ENCODE measurements at places on chromosomes 12 and 14.
A peak's percentile ranks its signal among the peaks of the same experiment; 100 is the strongest.

GRCh38 chr12:100141666-100141997 is 1.0 kb downstream of the BLTP3B start:
- DNase-seq: peak; percentile 21

DNA sequence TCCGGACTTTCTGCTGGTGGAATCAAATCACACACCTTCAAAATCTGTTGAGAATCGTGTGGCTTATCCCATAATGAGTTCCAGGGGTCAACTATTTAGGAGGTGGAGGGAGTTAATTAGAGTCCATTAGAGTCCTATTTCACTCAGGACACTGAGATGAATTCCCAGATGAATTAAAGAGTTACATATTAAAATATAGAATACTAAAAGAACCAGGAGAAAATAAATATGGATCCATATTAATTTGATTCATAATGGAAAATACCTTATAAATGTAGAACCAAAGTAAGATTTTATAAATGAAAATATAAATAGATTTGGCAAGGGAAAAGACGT is 44.6 kb upstream of the C14orf132 start:
- no peak for DNase-seq

DNA sequence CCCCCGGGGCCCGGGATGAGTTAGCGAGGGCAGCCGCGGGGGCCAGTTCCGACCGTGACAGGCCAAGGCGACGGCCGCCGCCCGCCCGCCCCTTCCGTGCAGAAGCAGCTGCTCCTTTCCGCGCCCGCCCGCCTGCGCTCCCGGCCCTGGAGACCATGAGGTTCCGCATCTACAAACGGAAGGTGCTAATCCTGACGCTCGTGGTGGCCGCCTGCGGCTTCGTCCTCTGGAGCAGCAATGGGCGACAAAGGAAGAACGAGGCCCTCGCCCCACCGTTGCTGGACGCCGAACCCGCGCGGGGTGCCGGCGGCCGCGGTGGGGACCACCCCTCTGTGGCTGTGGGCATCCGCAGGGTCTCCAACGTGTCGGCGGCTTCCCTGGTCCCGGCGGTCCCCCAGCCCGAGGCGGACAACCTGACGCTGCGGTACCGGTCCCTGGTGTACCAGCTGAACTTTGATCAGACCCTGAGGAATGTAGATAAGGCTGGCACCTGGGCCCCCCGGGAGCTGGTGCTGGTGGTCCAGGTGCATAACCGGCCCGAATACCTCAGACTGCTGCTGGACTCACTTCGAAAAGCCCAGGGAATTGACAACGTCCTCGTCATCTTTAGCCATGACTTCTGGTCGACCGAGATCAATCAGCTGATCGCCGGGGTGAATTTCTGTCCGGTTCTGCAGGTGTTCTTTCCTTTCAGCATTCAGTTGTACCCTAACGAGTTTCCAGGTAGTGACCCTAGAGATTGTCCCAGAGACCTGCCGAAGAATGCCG is 699 bp downstream of the MGAT2 start:
- DNase-seq: no peak

DNA sequence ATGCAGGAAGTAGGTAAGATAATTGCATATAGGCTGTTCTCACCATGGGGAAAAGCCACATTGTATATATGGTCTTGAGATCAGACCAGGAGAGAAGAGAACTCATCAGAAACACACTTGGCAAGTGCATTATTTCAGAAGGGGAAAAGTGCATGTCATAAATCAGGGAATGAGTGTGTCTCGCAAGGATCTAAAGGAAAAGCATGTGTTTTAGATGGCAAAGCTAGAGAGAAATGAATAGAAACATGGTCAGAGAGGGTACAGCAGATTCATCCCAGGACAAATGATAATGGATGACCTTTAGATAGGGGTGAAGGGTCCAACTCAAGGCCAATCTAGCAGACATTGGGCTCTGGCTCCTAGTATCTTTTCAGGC is 230.2 kb upstream of the NAV3 start:
- no peak for DNase-seq

GRCh38 chr14:74459976-74460375 is 33.1 kb downstream of the NPC2 start:
- DNase-seq: no peak

DNA sequence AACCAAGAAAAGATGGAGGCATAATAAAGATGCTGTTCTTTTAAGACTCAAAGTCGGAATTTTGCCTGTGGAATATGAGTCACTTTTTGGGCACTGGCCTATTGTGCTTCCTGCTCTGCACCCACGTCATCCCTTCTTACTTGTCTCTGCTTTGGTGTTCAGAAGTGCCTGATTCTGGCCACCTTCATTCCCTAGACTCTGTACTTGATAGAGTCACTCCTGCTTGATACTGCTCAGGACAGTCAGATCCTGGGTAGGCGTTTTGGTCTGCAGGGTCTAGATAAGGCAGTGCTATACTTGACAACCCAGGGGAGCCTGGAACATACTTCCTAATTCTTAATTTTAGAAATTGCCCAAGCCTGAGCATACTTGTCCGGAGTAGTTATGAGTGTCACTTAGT is 1.9 kb downstream of the LRRK2 start:
- DNase-seq: peak; percentile 36

DNA sequence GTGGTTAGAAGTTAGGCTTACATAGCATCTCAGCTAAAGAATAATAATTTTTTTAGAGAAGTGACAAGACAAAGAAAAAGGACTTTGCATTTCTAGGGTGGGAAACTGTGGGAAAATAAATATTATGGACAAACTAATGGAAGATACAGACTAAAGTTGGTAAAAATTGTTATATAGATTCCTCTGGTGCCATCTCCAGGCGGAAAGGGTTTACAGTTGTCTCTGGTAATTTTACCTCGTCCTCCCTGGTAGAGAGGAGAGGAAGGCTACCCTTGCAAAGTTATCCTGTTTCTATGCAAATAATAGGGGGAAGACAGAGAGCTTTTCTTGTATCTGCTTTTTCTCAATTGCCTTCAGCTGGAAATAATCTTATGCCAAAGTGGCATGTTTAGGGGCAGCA is 5.2 kb downstream of the OR11G2 start:
- no peak for DNase-seq

DNA sequence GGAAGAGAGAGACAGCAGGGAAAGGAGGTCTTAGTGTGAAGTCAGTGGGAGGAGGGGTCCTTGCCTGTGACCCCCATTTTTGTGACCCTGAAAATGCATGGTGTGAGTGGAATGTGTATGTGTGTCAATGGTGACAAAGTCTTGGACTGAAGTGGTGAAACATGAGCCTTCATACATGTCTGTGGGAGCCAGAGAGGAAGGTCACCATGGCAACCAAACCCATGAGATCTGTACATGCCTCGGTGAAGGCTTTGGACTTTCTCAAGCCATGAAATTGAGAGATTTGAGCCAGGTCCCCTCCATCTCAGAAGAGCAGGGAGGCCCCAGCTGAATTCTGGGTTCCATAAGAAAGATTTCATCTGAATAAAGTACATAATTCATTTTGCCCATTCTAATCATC is 108.7 kb downstream of the TTC8 start:
- no peak for DNase-seq

GRCh38 chr12:128829861-128830504 is 6.2 kb upstream of the SLC15A4 start:
- DNase-seq: no peak

DNA sequence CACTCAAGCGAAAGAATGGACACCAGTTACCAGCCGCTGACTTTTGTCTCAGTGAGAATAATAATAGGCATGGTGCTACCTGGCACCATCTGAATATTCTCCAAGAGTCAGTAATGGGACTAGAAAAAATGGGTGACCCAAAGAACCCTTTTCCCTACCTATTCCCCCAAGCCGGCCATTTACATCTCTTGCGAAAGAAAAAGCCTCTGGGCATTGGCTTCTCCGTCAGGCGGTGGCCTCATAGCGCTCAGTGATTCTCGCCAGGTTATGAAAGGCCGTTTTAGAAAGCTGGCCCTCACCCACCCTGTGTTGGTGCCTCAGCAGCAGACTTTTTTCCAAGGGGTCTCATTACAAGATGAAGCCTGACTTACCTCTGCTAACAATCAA is 523 bp upstream of the SLC6A15 start:
- no peak for DNase-seq

GRCh38 chr14:94424371-94424770 is 28.2 kb downstream of the SERPINA11 start:
- no peak for DNase-seq

DNA sequence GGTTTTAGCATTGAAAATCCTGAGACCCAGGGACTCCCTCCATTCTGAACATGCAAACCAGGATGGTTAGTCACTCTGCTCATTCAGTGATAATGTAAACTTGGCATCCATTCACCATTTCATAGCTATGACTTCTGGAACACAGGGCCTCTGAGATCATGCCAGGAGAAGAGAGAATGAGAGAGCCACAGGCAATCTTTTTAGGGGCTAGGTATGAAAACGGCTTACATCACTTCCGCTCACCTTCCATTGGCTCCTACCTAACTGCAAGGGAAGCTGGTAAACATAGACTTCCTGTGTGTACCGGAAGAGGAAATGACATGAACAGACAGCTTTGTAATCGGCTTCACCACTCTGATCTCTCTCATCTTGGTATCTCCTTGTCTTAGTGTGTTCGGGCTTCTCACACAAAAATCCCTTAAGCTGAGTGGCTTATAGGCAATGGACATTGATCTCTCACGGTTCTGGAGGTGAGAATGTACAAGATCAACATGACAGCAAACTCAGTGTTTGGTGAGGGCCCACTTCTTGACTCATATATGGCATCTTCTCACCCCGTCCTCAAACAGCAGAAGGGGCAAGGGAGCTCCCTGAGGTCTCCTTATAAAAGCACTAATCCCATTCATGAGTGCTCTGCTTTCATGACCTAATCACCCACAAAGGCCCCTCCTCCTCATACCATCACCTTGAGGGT is 465.9 kb upstream of the TBX3 start:
- DNase-seq: peak; percentile 57

DNA sequence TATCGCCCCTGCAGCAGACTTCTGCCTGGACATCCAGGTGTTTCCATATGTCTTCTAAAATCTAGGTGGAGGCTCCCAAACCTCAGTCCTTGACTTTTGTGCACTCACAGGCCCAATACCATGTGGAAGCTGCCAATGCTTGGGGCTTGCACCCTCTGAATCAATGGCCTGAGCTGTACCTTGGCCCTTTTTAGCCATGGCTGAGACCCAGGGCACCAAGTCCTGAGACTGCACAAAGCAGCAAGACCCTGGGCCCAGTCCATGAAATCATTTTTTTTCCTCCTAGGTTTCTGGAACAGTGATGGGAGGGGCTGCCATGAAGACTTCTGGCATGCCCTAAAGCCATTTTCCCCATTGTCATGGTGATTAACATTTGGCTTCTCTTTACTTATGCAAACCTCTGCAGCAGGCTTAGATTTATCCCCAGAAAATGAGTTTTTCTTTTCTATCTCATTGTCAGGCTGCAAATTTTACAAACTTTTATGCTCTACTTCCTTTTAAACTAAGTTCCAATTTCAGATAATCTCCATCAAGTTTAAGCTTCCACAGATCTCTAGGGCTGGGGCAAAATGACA is 1445.8 kb upstream of the FLRT2 start:
- DNase-seq: no peak

GRCh38 chr14:72000907-72001306 is 68.7 kb downstream of the RGS6 start:
- no peak for DNase-seq

- DNase-seq: no peak
These were observed 139.3 kb downstream of the SSPN start for GRCh38 chr12:26334621-26335124.

- no peak for DNase-seq
These were observed 4.2 kb downstream of the TMEM253 start for GRCh38 chr14:21105095-21105494.

GRCh38 chr14:56244138-56244789 is 126.1 kb downstream of the PELI2 start:
- peak; percentile 19 for DNase-seq

- no peak for DNase-seq
These were observed 42.3 kb upstream of the MDM1 start for GRCh38 chr12:68374307-68374982.

DNA sequence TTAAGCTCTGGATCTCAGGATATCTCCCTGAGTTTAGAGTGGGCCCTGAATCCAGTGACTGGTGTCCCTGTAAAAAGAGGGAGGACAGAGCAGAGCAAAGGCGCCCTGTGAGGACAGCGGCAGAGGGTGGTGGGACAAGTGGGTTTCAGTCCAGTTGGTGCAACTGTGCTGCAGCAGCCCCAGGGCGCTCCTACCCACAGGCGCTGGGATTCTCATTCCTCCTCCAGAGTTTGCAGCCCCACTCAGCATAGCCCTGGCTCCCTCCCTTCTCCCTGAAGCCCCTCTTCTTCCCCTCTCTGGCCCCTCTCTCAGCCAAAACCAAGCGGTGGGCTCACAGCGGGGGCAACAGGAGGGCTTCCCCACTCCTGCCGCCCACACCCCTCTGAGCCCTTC is 1.6 kb downstream of the TMEM179 start:
- no peak for DNase-seq

- DNase-seq: peak; percentile 35
These were observed 6.8 kb upstream of the HNF1A start for GRCh38 chr12:120971299-120972180.

- DNase-seq: no peak
These were observed 8.5 kb downstream of the LHX5 start for GRCh38 chr12:113462998-113463745.

- DNase-seq: no peak
These were observed 7.4 kb upstream of the ATG101 start for GRCh38 chr12:52062167-52063081.

GRCh38 chr14:79552778-79553177 is 658.5 kb downstream of the DIO2 start:
- no peak for DNase-seq
